ENCODE measurements at places on chromosomes 4 and X.

DNA sequence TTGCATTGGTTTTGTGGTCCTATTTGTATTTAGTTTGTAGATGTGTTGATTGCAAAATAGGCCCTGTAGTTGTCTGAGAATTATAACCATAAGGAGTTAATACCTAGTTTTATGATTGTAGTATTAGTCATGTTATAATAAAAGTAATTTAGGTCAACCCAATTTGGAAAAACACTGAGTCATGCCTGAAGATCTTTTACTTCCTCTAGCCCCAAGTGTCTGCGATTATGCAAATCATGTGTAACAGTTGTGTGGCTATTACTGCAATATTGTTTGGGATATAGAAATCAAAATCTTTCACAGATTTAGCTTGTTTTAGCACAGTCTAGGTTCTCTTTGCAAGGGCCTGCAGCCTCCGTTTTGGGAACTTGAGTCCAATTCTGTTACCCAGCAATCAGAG is 12.6 kb downstream of the SRD5A3 start:
- no peak for DNase-seq

DNA sequence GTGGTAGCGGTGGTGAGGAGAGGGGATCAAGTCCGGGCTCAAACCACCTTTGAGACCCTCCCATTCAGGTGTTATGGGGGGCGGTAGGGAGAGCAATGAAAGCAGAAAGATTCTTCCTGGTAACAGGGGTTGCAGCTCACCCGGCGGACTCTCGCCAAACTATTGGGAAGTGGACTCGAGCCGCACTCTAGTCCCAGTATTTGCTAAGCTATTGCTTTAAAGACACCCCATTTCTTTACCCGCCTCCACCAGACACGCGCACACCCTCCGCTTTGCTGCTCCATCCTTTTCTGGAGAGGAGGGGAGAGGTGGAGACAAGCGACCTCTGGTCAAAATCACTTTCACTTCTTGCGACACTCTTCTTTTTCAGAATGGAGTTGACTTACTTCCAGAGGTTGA is 625 bp upstream of the GABRA4 start:
- DNase-seq = no peak

- no peak for DNase-seq
Measured at GRCh38 chrX:95071621-95072020, 1397.6 kb downstream of the FAM133A start.

DNA sequence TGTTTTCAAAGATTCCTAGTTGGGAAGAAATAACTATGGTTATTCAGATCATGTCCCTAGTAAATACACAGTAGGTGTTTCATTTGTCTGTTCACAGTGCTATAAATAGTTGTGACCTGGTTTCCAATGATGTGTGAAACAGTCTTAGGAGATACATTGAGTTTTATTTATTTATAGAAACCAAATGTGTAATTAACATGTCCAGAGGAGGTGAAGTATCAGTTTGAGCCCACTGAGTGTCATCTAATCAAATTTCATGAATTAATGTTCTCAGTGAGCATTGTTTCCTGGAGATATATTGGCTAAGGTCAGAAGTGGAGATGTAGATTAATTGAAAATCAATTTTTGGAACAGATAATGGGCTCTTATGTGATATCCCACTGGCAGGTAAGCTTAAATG is 996.3 kb downstream of the FSTL5 start:
- DNase-seq = no peak

DNA sequence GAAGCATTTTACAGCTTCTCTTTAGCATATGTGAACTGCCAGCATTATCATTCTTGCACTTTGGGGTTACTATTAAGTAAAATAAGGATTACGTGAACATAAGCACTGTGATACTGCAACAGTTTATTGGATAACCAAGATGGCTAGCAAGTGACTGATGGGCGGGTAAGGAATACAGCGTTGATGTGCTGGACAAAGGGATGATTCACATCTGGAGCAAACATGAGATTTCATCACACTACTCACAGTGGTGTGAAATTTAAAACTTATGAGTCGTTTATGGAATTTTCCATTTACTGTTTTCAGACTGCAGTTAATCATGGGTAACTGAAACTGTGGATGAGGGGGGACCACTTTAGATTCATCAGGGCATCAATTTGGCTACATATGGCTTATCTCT is 16.0 kb downstream of the NBDY start:
- no peak for DNase-seq

GRCh38 chr4:71133491-71133890 is 140.0 kb downstream of the DCK start:
- no peak for DNase-seq

All from CD4-positive, alpha-beta T cell treated with Interferon gamma for 1 hour (primary cell).